ENCODE measurements at places on chromosomes 13 and 19.
A peak's percentile ranks its signal among the peaks of the same experiment; 100 is the strongest.

- no peak for DNase-seq
These were observed 28.5 kb downstream of the MED4 start for GRCh38 chr13:48066310-48066989.

GRCh38 chr19:5264453-5264852, 76.2 kb downstream of the PTPRS start:
- no peak for DNase-seq

DNA sequence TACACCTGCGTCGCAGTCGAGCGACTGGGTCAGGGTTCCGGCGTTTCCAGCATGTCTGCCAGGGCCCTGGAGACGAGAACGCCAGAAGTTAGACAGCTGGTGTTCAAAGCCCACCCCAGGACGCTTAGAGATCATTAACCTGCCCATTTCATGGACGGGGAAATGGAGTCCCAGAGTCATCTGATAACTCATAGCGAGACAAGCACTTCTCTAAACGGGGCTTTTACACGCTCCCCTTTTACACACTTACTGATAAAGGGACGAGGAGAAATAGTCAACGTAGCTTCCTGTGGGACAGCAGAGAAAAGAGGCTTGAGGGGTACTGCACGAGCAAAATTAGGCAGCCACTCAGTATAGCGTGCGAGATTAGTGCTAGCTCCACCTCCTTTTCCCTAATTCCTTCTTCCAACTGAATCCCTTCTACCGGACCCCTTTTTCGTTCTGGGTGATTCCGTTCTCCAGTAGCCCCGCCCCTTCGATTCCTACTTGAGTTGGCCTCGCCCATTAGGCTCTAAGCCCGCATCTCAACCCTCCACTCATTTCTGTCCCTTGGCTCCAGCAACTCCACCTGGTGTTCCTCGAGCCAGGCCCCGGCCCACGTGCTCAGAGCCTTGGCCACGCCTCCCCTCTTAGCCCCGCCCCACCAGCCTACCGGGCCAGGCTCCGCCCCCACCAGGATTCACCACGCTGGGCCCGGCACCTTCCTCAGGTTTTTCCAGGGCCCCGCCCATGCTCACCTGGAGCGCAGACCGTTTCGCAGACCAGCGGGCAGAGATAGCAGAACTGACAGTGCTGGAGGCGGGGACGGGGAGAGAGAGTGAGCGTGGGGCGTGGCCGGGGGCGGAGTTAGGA, 3.7 kb downstream of the HRC start:
- DNase-seq, result no peak

DNA sequence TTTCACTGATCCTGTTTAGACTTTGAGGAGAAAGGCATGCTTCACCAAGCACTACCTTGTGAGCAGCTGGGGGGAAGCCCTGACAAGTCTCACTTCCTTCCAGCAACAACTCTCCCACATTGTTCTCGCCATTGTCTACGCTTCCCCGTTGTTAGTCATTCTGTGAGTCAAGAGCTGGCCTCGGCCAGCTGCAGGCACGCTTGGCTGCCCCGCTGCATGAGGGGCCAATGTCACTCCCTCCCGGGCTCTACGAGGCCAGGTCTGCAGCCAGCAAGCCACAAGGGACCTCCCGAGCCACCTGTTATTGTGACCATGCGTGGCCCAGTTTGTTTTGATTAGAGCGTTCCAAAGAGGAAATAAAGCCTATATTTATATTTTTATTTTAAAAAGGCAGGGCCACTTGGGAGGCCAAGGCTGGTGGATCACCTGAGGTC, 220.9 kb downstream of the FOXO1 start:
- DNase-seq, result no peak

GRCh38 chr13:91721413-91721812, 323.0 kb downstream of the GPC5 start:
- no peak for DNase-seq

DNA sequence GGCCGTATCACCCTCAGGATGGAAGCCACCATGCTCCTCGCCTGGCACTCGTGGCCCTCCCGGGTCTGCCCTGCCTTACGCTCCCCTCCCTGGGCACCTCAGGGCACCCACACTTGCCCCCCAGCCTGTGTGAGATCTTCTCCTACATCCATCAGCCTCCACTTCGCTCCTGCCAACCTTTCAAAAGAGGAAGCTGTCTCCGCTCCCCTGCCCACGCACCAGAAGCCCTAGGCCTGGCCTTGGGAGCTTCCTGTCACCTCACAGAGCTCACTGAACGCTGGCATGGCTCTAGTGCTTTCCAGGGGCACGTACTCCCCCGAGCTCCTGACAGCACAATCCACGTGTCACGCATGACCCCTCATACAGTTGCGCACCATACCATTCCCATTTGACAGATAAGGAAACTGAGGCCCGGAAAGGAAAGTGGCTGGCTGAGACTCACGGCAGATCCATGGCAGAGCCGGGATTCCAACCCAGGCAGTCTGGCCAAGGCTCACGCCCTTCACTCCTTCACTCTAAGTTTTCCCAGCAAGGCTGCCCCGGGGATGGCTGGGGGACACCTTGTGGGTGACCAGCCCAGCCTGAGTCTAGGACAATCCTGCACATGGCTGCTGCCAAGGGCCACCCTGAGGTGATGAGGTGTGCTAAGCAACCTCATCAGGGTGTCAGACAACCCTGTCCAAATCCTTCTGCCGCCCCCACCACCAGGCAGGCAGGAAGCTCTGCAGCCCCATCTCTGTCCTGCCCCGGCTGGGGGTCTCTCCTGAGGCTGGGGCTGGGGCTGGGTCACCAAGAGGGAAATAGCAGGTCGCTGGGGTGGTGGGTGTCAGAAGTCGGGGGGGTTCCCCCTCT, 19.3 kb downstream of the PPP1R12C start:
- DNase-seq, result no peak

DNA sequence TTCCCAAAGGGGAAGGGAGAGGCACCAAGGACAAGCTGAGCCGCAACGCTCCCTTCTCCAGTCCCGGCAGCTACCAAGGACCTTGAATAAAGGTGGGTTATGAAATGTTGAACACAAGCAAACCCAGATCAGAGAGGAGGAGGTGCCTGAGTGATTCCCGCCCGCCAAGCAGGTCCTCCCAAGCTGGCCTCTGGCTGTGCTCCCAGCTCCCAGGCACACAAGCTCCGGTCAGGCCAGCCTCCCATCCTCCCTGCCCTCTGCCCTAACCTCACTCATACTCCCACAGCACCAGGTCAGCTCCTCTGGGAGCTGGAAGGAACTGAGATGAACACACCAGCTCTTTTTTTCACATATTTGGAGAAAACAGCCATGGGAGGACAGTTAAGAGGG, 3.7 kb downstream of the NAPA start:
- no peak for DNase-seq

GRCh38 chr19:5128251-5128935, 159.5 kb downstream of the KDM4B start:
- no peak for DNase-seq

GRCh38 chr13:29210676-29211075, 384.8 kb downstream of the SLC7A1 start:
- no peak for DNase-seq

DNA sequence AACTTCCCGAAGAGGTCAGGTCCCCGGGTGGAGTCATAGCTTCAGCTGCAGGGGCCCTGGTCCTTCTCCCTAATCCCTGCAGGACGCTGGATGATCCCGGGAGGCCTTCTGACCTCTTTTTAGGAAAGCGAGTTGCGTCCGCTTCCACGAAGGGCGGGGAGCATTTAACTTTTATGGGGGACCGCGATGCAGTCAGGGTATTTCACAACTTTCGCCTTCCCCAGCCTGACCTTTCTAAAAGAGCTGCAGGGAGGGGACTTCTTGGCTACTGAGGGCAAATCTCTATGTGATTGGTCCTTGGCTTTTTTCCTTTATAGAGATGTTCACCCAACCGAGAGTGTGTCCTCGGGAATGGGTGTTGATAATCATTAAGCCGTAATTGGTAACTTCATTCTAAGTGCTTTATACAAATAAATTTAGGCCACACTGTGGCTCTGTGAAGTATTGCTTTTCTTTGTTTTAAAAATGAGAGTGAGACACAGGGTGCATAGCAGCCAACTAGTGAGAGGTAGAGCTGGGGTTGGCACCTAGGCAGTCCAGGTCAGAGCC, 778 bp downstream of the ZNF230 start:
- peak; percentile 21 for DNase-seq

- no peak for DNase-seq
These were observed 5.2 kb upstream of the ZNF554 start for GRCh38 chr19:2814426-2814825.

GRCh38 chr13:40191186-40191980, 475.1 kb downstream of the FOXO1 start:
- no peak for DNase-seq

GRCh38 chr13:92143766-92144165, 745.3 kb downstream of the GPC5 start:
- DNase-seq, result no peak

DNA sequence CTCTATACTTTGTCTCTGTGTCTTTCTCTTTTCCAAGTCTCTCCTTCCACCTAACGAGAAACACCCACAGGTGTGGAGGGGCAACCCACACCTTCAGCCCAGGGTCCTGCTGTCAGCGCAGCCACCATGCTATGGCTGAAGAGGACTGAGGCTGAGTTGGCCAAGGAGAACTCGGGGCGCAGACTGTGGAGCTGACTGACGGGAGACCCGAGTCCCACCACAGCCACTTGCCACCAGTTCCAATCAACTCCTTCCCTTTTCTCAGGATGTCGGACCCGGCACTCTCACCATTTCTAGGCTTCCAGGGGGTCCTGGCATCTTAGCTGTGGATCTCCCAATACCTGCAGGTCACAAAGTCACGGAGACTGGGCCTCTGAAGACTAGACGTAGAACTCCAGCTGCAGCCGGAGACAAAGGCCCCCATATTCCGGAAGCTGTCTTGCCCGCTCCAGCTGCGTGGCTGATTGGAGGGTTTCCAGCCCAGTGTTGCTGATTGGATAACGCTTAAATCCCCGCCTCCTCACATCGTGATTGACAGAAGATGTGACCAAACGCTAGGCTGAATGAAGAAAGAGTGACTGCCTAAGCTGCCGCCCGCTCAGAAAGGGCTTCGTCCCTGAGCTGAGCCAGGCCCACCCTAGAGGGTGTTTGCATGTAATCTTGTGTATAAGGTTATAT, 63.6 kb downstream of the ZNF429 start:
- peak; percentile 70 for DNase-seq

GRCh38 chr13:28475916-28476725, 18.8 kb downstream of the FLT1 start:
- peak; percentile 3 for DNase-seq

DNA sequence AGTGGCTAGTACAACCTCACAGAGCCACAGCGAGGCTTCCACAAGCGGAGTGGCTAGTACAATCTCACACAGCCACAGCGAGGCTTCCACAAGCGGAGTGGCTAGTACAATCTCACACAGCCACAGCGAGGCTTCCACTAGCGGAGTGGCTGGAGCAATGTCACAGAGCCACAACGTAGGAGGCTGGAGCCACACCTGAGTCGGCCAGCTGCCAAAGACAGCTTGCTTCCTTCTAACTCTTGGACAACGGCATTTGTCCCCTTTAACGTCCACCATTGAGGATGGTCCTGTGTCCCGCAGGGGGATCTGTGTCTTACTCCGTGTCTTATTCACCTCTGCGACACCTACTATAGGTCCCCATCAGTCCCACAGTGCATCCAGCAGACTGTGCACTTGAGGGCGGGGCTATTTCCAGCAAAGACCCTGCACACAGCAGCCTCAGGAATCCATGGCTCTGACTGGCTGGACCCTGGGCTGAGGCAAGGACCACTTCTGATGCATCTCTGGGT, 3.7 kb downstream of the ZNF787 start:
- no peak for DNase-seq

DNA sequence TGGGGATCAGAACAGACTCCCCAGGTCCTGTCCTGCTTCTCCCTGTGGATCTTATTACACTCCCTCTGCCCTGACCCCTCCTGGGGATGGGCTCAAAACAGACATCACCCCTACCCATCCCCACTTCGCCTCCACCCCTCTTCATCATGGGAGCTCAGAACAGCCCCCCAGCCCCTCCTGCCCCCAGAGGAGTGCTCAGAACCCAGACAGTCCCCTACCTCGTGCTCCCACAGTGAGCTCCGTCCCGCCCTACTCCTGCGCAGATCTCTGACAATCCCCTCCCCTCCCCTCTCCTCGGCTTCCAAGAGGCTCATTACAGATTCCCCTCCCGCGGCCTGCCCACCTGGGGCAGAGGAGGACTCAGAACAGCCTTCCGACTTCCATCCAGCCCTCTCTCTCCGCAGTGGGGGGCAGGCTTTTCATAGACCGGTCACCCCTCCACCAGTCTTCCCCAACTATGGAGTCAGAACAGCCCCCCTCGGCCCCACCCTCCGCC, 6.1 kb downstream of the NXNL1 start:
- DNase-seq, result no peak

- no peak for DNase-seq
These were observed 32.1 kb upstream of the DCLK1 start for GRCh38 chr13:36163286-36163685.

GRCh38 chr19:13588957-13589833, 82.9 kb upstream of the CACNA1A start:
- DNase-seq, result peak; percentile 51
